ENCODE measurements at places on chromosomes 1 and 21.

GRCh38 chr1:79264285-79264684 lies 257.8 kb upstream of the ADGRL4 start:
- no peak for DNase-seq

- DNase-seq = no peak
Observed at GRCh38 chr1:245041058-245041698, 113.6 kb upstream of the KIF26B start.

DNA sequence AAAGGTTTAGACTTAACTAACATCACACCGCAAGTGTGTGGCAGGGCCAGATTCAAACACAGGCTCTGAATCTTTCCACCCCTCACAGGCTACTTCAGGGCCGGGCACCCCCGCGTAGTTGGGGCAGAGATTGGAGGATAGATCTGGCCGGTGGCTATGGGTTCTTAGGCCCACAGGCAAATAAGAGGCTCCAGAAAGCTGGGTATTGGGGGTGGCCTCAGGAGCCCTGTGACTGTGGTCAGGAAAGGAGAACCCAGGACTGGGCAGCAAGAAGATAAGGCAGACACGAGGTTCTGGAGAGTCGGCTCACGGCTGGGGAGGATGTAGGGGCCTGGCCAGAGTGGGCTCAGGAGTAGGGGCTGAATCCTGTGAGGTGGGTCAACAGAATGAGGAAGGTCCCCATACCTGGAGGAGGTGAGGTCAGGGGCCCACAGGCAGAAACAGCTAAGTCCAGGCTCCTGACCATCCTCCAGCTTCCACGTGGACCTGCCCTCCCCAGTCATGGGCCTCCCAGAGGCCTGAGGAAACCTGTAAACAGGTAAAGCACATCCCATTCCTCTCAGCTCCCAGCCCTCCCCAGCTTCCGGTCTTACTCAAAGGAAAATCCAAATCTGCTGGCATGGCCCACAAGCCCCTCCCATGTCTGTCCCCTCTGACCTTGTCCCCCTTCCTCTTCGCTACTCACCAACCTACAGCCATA lies 306.2 kb downstream of the MATN1 start:
- no peak for DNase-seq

DNA sequence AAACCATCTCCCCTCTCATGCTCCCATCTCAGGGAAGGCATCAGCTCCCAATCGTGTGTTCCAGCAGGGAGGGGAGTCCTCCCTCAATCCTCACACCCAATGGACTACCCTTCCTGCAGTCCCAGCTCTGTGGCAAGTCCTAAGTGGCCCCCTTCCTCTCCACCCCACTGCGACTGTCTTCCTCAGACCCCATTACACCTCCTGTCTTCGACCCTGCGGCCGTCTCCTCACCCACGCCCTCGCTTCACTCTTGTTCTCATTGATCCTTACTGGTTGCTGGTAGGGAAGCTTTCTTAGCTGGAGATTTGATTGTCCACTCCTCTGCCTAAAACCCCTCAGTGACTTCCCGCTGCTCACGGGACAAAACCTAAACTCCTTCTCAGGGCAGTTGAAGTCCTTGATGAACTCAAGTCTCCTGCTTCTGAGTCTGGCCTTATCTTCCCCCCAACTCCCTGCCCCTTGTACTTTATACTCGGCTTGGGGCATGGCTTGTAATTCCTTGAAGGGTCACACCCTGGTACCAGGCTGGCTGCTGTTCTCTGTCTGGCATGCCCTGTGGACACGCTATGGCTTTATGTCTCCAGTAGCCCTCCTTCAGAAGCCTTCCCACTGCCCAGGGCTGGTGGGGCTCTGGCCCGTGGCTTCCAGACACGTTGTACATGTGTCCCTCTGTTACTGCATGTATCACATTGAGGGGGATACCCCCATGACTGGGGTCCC lies 2.3 kb upstream of the EPS8L3 start:
- DNase-seq = no peak

- no peak for DNase-seq
Observed at GRCh38 chr21:46036696-46037330, 55.2 kb downstream of the COL6A1 start.

DNA sequence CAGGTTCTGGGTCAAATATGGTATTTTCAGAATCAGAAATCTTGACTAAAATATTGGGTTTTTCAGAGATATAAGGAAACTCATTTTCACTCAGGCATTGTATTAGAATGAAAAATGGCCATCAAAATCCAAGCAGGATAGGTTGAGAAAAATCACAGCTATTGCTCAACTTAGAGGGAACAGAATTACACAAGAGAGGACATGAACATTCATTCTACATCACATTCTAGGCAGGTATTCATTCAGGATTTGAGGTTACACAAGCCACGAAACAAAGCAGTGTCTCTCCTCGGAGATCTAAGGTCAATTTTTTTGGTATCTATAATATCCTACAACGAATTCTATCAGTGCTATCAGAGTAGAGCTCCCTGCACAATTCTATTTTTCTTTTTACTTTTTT lies 163.6 kb upstream of the HP1BP3 start:
- DNase-seq = no peak

DNA sequence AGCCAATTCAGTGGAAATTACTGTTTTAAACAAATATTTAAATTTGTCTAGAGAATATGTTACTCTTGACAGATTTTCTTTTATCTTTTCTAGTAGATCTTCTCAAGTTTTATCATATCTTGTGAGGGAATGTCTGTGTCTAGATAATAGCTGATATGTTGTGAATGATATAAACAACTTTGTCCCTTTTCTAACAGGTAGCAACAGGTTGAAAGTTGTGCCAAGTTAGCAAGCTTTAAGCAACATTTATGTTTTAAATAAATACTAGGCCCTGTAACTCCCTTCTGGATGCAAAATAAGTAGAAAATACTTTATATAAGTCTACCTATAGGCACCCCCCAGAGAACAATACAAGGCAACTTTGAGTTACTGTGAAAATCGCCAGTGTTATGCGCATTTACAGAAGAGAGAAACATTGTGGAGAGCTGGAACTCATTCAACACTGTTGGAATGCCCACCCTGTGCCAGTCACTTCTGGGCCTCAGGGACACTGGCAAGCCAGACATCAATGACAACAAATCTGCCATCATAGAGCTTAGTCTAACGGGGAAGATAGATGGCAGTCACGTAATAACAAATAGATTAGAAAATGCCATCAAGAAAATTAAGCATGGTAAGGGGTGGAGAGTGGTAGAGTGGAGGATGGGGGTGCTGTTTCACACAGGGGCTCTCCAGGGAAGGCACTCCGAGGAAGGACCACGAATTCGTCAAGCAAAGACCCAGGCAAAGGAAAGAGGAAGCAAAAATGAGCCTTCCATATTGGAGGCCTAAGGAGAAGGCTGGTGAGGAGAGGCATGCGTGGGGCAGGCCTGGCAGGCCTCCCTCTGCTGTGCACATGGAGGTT lies 4.4 kb downstream of the MAP3K21 start:
- no peak for DNase-seq

- no peak for DNase-seq
Observed at GRCh38 chr1:94068999-94069918, 51.7 kb downstream of the ABCA4 start.

DNA sequence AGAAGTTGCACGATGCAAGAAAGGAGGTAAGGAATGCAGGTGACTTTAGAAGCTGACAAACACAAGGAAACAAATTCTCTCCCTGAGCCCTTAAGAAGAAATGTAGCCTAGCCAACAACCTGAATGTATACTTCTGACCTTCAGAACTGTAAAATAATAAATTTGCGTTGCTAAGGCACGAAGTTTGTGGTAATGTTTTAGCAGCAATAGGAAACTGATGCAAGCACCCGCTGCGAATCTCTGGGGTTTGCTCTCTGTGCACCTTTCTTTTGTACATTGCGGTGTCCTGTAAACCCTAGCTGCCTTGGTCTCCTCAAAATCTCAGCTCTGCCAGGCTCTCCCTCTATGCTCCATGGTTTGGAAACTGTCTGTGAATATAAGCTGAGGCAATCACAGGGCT lies 15.1 kb downstream of the CD53 start:
- no peak for DNase-seq

DNA sequence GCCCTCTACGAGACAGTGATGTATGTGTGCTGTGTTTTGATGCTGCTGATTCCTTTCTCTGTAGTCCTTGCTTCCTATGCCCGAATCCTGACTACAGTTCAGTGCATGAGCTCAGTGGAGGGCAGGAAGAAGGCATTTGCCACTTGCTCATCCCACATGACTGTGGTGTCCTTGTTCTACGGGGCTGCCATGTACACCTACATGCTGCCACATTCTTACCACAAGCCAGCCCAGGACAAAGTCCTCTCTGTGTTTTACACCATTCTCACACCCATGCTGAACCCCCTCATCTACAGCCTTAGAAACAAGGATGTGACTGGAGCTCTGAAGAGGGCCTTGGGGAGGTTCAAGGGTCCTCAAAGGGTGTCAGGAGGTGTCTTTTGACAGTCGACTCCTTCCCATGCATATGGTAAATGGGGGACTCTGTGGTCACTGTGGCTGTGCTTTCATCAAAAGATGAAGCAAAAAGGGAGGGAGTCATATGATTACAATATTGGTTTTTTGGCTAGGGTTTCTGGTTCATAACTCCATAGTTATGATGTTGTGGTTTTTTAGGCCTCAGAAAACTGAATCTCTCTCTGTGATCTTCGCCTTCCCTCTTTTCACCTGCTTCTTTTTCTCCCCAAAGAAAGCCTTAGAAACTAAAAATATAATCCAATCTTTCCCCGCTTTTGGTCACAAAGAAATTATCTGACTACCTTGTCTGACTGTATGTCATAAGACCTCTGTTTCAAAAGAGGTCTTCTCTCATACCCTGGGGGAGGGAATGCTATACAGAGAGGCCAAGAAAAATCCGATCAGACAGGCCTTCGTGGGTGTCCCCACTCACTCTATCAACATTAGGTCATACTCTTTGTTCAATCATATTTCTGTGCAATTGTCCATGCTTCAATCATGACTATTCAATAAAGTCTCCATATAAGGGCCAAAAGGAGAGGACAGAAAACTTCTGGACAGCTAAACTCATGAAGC lies 4.2 kb downstream of the OR2T1 start:
- DNase-seq = no peak

GRCh38 chr1:118483245-118484006 lies 298.4 kb upstream of the SPAG17 start:
- peak; percentile 14 for DNase-seq

GRCh38 chr21:29748391-29749167 lies 191.2 kb downstream of the GRIK1 start:
- no peak for DNase-seq

- DNase-seq = peak; percentile 46
Observed at GRCh38 chr1:244603498-244603897, 49.4 kb upstream of the DESI2 start.

- DNase-seq = no peak
Observed at GRCh38 chr21:29313662-29314408, 15.1 kb downstream of the BACH1 start.

GRCh38 chr1:222867316-222867715 lies 52.5 kb downstream of the DISP1 start:
- no peak for DNase-seq

DNA sequence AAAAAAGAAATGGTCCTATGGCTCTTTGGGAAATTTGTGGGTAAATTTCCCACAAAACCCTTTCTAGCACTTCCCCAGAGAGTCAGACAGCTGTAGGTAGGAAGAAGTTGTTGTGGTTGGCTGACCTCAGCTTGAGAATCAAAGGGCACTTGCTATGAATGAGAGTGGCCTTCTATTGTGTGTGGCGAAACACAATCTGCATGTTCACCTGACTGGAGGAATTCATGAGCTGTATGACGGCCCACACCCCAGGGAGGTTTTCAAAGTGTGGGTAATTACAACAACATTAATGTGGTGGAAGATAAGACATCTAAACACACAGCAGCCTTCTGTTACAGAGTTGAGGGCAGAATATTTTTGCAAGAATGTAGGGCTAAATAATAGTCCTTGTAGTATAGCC lies 38.8 kb downstream of the NGF start:
- no peak for DNase-seq

- DNase-seq = peak; percentile 89
Observed at GRCh38 chr1:22024485-22025367, 23.3 kb downstream of the CELA3A start.

GRCh38 chr1:156816561-156817328 lies at the start of gene SH2D2A:
SH2D2A (minus strand) TSS chr1:156816848; CDS start chr1:156816708, 140 bp downstream.
- DNase-seq = peak; percentile 24

GRCh38 chr1:54413295-54413694 lies 7.1 kb upstream of the SSBP3 start:
- peak; percentile 71 for DNase-seq

DNA sequence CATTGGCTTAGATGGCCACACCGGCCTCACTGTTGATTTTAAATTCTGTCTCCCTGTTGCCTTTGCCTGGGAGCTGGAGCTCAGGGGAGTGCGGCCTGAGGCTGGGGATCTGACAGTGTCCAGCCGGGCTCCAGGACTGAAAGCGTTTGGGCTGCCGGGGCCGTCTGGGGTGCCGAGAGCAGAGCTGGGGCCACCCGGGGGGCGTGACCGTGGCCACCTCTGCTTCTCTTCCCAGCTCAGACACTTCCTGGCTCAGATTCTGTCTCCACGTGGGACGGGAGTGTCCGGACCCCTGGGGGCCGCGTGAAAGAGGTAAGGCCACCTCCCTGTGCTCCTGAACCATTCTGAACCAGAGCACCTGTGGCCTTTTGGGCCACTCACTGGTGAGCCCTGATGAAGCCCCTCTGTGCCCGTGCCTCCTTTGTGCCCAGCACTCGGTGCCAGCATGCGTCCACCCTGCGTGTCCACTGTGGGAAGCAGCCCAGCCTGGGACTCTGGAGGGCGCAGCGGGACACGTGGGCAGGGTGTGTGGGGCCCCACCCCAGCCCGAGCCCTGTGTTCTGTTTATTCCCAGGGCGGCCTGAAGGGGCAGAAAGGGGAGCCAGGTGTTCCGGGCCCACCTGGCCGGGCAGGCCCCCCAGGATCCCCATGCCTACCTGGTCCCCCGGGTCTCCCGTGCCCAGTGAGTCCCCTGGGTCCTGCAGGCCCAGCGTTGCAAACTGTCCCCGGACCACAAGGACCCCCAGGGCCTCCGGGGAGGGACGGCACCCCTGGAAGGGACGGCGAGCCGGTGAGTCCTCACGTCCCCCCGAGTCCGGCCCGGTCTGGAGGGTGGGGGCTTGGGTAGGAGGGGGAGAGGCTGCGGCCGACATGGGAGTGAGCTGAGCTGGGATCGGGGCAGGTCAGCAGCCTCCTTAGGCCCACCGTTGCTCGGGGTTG lies 64.8 kb downstream of the SLC19A1 start:
- DNase-seq = no peak

DNA sequence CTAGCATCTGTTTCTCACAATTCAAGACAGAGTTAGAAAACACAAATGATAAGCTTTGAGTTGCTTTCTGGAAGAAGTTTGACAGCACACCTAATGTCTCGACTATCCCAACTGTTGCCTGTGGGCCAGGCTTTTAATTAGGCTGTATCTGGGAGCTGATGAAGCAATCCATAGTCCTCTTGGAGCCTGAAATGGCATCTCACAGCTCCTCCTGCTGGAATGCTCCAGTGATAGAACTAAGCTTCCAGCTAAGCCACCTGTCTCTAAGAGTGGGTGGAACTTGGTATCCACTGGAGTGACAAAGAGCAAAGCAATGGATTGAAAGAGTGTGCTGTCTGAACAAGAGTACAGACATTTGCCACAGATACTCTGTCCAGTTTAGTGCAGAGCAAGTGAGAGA lies 605.3 kb upstream of the NR5A2 start:
- DNase-seq = peak; percentile 56

GRCh38 chr1:230787471-230787870 lies 40.3 kb downstream of the CAPN9 start:
- DNase-seq = no peak

Measured in fibroblast of skin of scalp (primary cell).